ENCODE measurements at places on chromosomes 2 and 18.

GRCh38 chr2:207184768-207185167, 19.0 kb upstream of the KLF7 start:
- peak; percentile 7 for DNase-seq

DNA sequence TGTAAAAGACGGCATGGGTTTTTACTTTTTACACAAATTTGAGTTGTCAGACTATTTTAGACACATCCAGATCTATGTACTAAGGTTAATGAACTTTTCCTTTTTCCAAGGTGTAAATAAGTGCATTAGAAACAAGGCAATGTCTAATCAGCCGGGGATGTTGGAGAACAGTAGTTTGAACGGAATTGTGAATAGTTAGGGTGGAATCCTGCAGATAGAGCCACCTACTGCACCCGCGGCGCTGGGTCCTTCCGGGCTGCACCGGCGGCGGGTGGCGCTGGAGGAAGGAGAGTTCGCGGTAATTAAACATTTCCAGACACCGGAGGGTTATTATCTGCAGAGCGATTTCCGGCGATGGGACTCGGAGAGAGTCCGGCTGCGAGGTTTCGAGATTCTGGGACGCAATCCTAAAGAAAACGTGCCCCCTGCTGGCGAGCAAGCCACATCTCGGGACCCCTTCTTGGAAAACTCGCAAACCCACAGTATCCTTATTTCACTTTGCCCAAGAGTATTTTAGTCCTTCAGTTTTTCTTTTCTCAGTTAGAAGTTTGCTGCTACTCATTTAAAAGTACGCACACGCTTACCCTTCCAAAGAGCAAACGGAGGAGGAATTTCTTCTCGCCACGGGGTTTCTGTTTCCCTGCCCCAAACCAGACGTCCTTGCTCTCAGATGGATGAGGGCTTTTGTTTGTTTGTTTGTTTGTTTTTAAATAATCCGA, 4.5 kb upstream of the OSR1 start:
- DNase-seq, result no peak

DNA sequence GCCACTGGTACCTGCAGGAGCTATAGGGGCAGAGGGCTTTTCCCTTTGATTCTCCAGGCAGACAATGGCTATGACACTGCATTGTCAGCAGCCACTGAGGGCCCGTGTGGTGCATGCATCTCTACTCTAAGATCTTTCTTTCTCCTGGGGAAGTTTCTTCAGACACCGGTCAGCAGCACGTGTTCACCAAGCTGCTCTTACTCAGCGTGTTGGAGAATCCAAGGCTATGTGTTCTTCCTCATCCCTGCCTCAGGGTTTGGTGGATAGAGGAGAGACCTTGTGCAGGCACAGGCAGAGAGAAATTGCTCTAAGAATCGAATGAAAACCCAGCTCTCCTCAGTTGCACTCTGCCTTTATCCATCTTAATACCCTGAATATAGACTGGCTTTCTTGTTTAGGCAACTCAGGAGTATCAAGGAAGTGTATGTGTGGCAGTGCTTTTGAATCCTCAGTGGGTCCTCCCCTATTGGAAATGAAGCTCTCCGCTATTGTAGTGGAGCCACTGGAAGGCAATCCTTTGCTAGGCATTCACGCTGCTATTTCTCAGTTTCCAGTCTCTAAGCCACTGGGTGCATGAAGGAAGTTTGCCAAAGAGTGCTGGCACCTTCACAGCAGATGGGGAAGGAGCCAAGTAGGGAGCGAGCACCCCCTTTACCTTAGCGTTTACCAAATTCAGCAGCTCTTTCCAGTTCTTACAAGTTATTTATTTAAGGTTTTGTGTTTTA, 86.9 kb upstream of the EML6 start:
- DNase-seq, result no peak

DNA sequence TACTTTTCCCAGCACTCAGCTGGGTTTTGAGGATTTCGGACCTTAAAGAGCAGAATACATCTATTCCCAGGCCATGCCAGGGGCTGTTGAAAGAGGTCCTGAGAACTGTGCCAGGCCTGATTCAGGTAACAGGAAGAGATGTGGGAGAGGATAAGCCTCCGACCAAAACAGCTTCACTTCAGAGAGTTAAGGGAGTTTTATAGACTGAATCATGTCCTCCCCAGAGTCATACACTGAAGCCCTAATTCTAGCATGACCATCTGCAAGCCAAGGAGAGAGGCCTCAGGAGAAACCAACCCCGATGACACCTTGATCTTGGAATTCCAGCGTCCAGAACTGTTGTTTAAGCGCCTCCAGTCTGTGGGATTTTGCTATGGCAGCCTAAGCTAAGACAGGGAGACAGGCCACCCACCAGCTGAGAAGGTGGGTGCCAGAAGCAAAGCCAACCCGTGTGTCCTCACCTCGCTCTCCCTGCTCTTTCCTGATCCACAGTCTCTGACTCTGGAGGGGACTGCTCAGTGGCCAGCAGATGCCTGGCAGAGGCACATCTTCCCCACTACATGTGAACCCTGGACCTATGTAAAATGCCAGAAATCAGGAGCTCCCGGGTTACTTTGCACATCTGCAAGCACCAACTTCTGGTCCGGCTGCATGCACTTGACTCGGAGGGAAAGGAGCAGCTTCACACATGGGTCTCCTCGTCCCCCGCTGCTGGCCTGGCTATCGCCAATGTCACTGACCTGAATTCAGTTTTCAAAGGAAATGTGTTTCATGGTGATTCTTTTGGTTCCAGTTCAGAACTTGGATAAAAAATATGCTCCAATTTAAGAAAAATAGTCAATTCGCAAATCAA, 116.8 kb upstream of the EPC2 start:
- DNase-seq, result no peak

- no peak for DNase-seq
Measured at GRCh38 chr2:18792684-18793083, 203.3 kb upstream of the NT5C1B start.

DNA sequence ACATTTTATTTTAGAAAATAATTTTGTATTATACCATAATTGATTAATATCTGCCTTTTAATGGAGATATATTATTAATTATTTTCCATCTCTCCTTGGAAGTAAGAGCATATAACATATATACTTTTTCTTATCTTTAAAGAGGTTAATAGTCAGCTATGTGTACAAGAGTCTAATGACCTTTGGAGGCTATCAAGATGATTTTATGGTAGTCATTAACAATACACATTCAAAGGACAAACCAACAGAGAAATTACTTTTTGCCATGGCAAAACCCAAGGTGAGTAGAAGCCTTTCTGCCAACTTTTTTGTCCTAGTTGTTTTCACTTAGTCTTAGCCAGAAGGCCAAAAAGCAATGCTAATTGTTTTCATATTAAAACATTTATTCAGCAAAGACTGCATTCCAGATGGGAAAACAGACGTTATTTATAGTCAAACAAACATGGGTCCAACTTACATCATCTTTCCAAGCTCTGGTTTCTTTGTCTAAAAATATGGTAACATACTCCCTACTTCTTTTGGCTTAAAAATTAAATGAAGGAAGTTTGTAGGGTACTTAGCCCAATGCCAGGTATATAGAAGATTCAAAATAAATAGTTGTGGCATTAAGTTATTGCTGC, 9.6 kb upstream of the DYNC2LI1 start:
- no peak for DNase-seq

DNA sequence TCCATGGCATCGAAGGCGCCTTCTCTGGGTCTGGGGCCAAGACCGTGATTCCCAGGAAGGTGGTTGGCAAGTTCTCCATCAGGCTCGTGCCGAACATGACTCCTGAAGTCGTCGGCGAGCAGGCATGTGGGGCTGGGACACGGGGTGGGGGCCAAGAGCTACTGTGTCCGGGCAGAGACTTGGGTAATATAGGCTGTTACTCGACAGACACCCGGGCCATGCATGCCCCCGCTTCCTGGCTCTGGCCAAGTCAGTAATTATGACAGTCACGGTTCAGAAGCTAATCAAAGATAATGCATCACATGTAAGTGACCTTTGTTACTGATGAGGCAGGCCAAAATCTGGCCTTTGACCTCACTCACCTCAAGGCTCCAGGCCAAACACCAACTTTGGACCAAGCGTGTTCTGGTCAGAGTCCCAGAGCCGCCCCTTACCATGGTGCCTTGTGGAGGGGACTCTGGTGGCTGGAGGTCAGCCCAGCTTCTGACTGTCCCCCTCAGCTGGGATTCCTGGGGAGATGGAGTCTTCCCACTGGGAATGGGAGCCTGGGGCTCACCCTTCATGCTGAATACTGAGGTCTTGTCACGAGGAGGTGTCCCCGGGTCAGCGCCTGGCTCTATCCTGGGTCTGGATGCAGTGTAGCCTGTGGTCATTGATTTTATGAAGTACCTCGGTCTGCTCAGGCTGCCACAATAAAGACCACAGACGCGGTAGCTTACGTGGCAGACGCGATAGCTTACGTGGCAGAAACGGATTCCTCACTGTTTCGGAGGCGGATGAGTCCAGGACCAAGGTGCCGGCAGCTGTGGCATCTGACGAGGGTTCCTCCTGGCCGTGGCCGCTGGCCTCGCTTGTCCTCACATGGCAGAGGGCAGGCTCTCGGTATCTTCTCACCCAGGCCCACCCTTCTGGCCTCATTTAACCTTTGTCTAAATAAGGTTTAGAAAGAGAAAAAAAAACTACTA, 17.7 kb upstream of the CNDP1 start:
- DNase-seq, result no peak

- peak; percentile 4 for DNase-seq
Measured at GRCh38 chr2:72325592-72326422, 178.1 kb upstream of the CYP26B1 start.

- DNase-seq, result no peak
Measured at GRCh38 chr2:32758232-32758631, 130.4 kb downstream of the TTC27 start.

- DNase-seq, result no peak
Measured at GRCh38 chr2:44935729-44936098, 5.8 kb upstream of the SIX3 start.

GRCh38 chr2:173755798-173756197, 209.4 kb downstream of the SP3 start:
- DNase-seq, result no peak

GRCh38 chr2:200306931-200307723, 634 bp downstream of the SPATS2L start:
- peak; percentile 10 for DNase-seq

DNA sequence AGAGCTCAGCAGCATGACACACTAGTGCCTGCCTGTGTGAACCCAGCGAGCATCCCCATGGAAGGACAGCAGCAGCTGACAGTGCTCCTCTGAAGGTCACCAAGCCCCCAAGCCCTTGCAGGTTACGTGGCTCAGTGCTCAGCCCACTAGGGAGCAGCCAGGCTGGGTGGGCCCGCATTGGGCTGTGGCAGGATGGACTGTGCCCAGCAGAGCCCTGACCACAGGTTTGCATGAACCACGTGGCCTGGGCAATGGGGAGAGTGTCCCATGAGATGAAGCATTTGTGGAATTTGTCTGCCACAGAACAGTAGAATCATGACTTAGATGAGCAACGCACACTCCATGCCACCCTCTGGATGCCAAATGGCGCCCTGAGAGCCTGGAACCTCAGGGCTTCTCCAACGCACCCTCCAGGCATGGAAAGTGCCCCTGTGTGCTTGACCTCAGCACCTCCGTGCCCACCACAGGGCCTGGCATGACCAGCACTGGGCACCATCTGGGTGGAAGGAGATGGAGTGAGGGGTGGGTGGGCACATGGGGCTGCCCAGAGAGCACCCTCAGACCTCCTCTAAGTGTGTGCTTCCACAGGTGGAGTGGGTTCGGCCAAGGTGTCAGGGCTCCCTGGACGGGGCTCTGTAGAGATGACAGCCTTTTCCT, 216.1 kb upstream of the RAB6C start:
- no peak for DNase-seq

- DNase-seq, result no peak
Measured at GRCh38 chr18:2826581-2826980, 20.2 kb upstream of the EMILIN2 start.

- DNase-seq, result peak; percentile 45
Measured at GRCh38 chr2:134258684-134259388, 5.0 kb downstream of the MGAT5 start.

- no peak for DNase-seq
Measured at GRCh38 chr18:55442561-55442960, 145.4 kb downstream of the TCF4 start.

- DNase-seq, result no peak
Measured at GRCh38 chr2:45072862-45073237, 63.6 kb upstream of the SIX2 start.

DNA sequence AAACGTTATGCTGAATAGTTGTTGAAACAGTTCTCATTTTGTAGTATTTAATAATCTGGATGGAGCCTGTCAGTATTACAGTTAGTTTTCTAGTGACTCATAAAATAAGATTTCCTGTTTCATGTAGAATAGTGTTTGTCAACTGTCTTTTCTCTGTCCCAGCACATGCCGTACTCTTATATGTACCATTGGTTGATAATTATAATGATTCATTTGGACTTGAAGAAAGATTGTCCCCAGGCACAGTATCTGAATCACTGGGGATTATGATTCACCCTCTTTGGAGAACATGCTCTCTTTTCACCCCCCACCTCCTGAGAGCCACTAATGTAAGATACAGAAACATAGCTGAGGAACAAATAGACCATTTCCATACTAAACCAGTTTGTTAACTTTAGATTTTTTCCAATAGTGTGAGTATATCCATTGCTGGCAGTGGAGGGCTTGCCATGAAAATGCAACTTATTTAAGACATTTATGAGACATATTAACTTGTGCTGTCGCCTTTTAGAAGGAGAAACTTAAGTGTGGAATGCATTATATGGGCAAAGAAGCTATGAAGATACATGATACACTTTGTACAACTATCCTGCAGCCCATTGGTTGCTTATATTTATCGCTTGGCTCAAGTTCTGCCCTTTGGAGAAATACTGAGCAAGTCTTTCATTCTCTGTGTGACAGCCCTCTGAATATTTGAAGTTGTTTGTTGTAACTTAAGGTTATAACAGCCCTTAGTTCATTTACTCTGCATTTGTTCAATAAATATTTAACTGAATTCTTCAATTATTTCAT, 12.4 kb downstream of the COPS8 start:
- DNase-seq, result no peak

GRCh38 chr2:216596980-216597509, 36.2 kb upstream of the IGFBP2 start:
- no peak for DNase-seq

DNA sequence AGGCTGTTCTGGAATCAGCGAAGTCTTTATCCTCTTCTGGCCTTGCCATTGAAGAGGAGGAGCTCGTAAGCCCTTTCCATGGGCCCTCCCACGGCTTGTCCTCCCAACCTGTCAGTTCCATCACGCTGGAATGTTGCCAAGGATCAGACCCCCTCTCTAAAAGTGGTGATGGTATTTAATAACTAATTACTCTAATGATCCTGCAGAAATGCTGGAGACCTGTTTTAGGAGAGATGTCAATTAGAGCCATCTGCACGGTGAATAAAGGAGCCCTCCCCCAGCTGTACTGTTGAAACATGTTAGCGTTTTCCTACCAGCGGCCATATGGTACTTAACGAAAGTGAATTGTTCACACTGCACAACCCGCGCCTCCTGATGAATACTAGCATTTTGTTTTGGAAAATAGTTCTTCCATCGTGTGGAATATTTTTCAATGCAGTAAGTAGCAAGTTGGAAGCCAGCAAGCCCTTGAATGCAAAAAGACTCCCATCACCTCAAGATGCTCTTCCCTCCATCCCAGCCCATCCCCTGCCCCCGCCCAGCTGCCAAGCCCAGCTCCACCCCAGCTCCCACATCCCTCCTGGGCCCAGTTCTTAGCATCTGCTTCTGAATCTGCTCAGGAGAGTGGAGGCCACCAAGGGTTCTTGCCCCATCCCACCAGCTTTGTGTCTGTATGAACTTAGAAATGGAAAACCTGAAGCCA, 145.4 kb downstream of the KLHL29 start:
- no peak for DNase-seq

Data from stimulated activated CD4-positive, alpha-beta T cell treated with anti-CD3 and anti-CD28 coated beads, Interleukin-1b, Interleukin-23, amount 100 ng/mL, for 48 hours (primary cell).